ENCODE measurements at places on chromosomes 3 and 15. TPM values are rescaled to one million over a fixed set of nuclear protein-coding genes. Genes with fewer than 3 reads are reported as not detected.

Gene ESYT3
- 0.23 TPM for total RNA-seq

Gene ERC2
- not detected for total RNA-seq

DNA sequence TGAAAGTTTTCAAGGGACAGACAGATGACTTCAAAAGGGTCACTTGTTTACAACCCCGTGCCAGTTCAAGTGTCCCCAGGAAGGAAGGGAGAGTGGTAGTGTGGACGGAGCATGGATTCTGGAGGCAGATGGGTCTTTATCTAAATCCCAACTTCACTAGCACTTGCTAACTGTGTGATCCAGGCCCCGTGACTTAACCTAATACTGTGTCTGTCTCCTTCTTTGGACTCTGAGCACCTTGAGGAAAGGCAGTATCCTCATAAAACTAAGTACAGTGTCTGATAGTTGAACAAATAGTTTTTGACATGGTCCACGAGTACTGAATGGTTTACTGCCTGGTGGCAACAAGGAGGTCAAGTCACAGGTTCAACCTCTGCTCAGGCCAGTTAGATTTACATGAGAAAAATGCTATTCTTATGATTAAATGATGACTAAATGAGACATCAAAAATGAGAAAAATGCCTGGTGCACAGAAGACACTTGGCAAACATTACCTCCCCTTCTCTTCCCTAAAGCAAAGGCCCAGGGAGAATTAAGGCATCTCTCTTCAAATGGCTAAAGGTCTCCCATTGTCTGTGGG is 48.9 kb downstream of the ABCC5 start:
- no peak overlapping the region for H3K27ac ChIP-seq
- H3K4me1 ChIP-seq = no peaks in the 10 kb centered on the region
- H3K36me3 ChIP-seq = peaks cover 2% of the 10 kb centered on the region
- no peaks in the 10 kb centered on the region for H3K27me3 ChIP-seq
- no peak overlapping the region for H3K4me3 ChIP-seq

- H3K4me1 ChIP-seq = peaks cover 12% of the 10 kb centered on the region
- H3K27ac ChIP-seq = no peak overlapping the region
- no peak for DNase-seq
- no peak overlapping the region for H3K4me3 ChIP-seq
- peaks cover 9% of the 10 kb centered on the region for H3K36me3 ChIP-seq
These were observed 91.8 kb upstream of the BCL6 start for GRCh38 chr3:187836823-187837770.

DNA sequence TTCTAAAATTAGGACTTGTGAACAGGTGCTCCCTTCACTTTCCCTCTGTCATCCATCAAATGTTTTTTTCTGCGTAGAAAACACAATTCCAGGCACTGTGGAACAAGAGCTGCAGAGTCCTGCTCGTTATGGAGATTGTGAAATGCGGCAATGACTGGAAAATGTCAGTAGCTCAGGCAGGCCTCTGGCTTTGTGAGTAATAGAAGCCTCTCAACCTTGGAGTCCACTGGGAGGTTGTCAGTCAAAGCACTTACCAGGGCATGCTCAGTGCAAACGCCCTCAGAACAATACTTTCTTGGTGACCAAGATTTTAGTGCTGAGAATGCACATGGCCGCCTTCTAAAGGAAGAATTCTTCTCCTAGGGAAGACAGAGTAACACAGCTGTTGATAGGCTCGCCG is 26.7 kb upstream of the MED12L start:
- no peak overlapping the region for H3K4me3 ChIP-seq
- DNase-seq = no peak
- no peak overlapping the region for H3K27ac ChIP-seq
- H3K36me3 ChIP-seq = no peaks in the 10 kb centered on the region

DNA sequence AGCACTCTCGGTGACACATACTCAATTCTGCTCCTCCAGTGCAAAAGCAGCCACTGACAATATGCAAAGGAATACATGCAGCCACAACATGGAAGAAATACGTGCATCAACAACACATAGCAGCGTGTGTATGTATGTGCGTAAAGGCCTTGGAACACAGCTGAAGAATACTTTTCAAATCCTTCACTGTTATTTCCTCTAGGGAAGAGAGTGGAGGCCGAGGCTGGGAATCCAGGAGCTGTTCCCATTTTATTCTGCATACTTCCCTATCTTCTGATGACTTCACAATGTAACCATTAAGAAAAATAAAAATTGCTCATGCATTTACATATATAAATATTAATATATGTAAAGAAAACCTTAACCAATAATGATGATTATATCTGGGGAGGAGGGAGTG is 36.6 kb upstream of the MGLL start:
- peaks cover 7% of the 10 kb centered on the region for H3K27me3 ChIP-seq
- DNase-seq = no peak
- H3K4me3 ChIP-seq = no peak overlapping the region

- no peaks in the 10 kb centered on the region for H3K4me1 ChIP-seq
- no peaks in the 10 kb centered on the region for H3K36me3 ChIP-seq
- H3K4me3 ChIP-seq = no peak overlapping the region
- DNase-seq = no peak
- no peak overlapping the region for H3K27ac ChIP-seq
These were observed 44.4 kb upstream of the SPTSSB start for GRCh38 chr3:161415506-161416231.

DNA sequence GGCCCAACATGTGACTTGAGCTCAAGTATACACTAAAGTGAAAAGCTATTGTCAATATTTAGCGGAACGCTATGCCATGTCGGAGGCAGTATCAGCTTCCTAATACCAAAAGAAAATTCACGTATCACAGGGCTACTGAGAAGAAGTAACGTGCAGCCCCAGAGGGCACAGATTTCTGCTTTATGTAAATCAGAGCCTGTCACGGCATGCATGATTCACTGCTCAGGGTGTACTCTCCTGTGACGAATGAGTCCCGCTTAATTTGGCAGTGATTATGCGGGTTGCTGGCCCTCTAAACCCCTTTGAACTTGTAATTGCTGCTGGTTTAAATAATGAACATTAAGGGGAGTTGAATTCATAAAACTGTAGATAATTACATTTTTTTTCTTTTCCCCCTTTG is 85.3 kb downstream of the MEIS2 start:
- H3K4me1 ChIP-seq = no peaks in the 10 kb centered on the region
- no peak overlapping the region for H3K4me3 ChIP-seq
- no peak for DNase-seq
- no peaks in the 10 kb centered on the region for H3K27me3 ChIP-seq
- no peak overlapping the region for H3K27ac ChIP-seq

- no peaks in the 10 kb centered on the region for H3K36me3 ChIP-seq
- H3K27me3 ChIP-seq = no peaks in the 10 kb centered on the region
- no peak overlapping the region for H3K4me3 ChIP-seq
- H3K4me1 ChIP-seq = no peaks in the 10 kb centered on the region
These were observed 321.4 kb upstream of the DPH6 start for GRCh38 chr15:35867356-35867755.

DNA sequence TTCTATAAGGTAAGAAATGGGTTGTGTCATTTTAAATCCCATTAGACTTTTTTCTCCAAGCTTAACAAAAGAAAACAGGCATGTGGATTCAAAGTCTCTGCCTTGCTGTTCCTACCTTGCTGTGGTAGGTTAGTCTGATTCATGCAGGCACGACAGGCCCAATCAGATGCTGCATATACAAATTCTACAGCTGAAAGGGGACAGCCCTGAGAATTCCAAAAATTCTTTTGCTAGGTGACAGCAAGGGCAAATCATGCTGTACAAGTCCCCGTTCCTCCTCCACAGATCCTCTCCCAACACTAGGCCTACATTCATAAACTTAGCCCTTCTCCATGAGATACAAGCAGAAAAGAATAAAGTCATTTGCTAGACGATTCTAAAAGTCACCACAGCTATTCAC is 161.2 kb upstream of the THBS1 start:
- DNase-seq = no peak
- H3K36me3 ChIP-seq = no peaks in the 10 kb centered on the region
- H3K4me3 ChIP-seq = no peak overlapping the region
- peaks cover 44% of the 10 kb centered on the region for H3K27me3 ChIP-seq
- no peak overlapping the region for H3K27ac ChIP-seq

- H3K27ac ChIP-seq = no peak overlapping the region
- H3K36me3 ChIP-seq = peaks cover 8% of the 10 kb centered on the region
- peaks cover 27% of the 10 kb centered on the region for H3K4me1 ChIP-seq
- no peak for DNase-seq
- H3K4me3 ChIP-seq = no peak overlapping the region
- H3K27me3 ChIP-seq = no peaks in the 10 kb centered on the region
These were observed 176.6 kb downstream of the KLHL25 start for GRCh38 chr15:85618228-85618505.
